Activated T-helper 1 cell treated with anti-CD3 and anti-CD28 coated beads, Interleukin-2, amount 50 U/mL, for 16 hours (primary cell): ENCODE measurements at places on chromosomes 7 and 10.

DNA sequence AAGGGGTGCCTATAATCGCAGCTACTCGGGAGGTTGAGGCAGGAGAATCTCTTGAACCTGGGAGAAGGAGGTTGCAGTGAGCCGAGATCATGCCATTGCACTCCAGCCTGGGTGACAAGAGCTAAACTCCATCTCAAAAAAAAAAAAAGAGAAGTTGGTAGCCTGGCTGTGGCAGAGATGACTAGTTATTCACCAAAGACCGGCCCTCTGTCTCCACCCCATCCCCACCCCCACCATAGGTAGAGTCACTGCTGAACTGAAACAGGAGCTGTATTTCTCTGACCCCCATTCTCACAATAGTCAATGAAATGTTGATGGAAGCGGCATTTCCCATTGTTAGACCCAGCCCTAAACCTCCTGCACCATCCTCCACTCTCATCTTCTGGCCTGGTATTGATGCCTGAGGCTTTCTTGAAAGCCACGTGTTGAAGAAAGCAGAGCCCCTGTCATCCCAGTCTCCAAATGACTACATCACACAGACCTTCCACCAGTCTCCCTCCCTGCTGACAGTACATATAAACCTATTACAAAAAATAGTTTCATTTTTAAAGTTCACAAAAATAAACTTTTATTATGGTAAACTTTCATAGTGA, 9.4 kb upstream of the PIK3CG start:
- no peak for DNase-seq

DNA sequence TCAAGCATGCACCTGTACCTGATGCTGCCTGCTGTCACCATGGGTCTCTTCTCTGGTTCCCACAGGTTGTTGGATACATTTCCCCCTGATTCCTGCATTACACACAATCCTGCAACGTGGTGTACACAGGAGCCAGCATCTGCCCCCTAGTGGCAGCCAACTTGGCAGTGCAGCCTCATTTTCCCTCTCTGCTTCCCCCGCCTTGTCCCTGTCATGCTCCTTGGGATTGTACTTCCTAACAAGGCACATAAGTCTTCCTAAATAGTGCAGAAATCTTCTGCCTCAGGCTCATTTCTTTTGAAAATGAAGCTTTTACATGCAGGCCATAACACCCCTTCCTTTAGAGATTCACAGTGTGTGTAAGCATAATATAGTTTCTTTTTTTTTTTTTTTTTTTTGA, 387.5 kb downstream of the CCSER2 start:
- DNase-seq: no peak

- DNase-seq: no peak
These were observed 28.4 kb downstream of the COA1 start for GRCh38 chr7:43700646-43701499.

DNA sequence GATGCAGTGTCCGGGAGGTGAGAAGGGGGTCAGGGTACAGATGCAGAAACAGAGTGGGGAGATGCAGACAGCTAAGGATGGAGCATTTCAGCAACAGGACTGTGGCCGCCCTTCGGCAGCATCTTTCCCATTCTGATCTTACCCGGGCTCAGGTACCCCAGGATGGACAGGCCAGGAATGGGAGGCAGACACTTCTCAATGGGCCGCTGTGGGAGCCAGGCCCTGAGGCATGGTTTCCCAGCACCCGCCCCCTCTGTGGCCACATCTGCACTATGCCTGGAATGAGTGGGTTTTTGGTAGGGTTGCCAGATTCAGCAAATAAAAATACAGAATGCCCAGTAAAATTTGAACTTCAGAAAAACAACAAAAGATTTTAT, 105.2 kb upstream of the CTBP2 start:
- no peak for DNase-seq

DNA sequence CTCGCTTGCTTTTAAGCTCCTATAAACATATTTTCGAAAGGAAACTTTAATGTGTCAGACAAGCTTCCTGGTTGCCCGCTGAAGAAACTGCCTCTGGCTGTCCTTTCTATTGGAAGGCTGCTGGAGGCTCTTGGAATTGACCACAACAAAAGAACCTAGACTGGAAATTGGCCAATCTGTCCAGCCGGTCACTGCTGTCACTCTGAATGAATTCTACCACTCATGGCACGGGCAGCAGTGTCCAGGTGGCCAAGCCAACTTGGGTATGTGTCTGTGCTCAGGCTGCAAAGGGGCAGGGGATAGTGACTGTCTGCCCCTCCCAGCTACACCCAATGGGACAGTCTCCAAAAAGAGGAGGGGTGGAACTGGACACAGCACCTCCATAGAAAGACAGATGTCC, 57.6 kb downstream of the CDH23 start:
- DNase-seq: no peak
